ENCODE measurements at places on chromosomes 12 and 14.

DNA sequence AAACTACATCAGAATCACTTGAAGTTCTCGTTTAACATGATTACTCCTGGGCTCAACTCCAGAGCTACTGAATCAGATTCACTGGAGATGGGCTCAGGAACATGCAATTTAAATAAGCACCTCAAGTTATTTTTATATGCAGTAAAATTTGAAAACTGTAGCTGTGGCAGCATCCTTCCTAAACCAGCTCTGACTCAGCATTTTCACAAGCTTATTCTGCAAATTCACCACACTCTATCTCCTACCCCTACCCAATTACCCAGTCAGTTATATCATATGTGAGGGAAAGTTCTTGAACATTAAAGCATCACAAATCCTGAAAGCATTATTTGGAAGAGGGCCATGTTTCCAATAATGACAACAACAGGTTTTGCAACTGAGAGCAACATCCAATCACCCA, 24.2 kb upstream of the LRRC9 start:
- no peak for DNase-seq

GRCh38 chr12:81253360-81253759, 175.5 kb downstream of the ACSS3 start:
- DNase-seq: no peak

DNA sequence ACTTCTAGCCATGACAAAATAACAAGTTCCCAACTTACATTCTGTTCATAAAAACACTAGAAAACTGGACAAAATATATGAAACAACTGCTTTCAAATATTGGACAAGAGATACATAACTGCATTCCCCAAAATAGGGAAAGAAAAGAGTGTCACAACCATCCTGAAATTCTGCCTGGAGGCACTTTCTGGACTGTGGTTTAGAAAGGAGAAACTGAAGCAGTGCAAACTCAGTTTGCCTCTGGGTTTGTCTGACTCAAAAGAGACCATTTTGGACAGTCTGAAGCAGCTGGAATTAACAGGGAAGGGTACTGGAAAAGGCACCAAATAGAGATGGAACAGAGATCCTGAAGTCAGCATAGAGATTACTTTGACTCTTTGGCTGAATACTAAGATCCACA, 11.3 kb upstream of the SYT1 start:
- DNase-seq: no peak

- no peak for DNase-seq
These were observed 7.4 kb downstream of the GLIPR1L1 start for GRCh38 chr12:75341873-75342272.

DNA sequence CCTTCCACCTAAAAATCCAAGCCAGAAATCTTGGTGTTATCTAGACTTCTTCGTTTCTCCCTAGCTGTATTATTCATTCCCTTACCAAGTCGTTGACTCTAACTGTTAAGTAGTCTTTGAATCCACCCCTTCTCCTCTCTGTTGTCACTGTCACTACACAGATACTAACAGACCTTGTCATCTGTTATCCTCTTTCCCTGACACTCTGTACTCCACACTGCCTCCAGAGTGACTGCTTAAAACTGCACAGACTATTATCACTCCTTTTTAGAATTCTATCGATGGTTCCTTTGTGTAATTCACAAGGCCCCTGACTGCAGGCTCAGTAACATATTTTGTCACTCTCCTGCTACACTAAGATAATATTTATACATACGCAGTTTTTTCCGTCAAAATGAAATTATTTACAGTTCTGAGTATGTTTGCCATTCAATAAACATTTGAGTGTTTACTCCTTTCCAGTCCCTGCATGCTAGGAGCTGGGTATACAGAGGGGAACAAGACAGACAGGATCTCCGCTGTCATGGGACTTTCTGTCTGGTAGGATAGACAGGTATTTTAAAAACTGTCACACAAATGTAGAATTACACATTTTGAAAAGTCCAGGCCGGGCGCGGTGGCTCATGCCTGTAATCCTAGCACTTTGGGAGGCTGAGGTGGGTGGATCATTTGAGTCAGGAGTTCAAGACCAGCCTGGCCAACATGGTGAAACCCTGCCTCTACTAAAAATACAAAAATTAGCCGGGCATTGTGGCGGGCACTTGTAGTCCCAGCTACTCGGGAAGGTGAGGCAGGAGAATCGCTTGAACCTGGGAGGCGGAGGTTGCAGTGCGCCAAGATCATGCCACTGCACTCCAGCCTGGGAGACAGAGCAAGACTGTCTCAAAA, 3.8 kb downstream of the MARS1 start:
- no peak for DNase-seq

GRCh38 chr14:96038558-96038919, 623 bp upstream of the C14orf132 start:
- no peak for DNase-seq

GRCh38 chr14:22412926-22413411, 176.1 kb downstream of the DAD1 start:
- DNase-seq: peak; percentile 13

GRCh38 chr12:46395388-46395787, 22.8 kb upstream of the SLC38A2 start:
- no peak for DNase-seq

DNA sequence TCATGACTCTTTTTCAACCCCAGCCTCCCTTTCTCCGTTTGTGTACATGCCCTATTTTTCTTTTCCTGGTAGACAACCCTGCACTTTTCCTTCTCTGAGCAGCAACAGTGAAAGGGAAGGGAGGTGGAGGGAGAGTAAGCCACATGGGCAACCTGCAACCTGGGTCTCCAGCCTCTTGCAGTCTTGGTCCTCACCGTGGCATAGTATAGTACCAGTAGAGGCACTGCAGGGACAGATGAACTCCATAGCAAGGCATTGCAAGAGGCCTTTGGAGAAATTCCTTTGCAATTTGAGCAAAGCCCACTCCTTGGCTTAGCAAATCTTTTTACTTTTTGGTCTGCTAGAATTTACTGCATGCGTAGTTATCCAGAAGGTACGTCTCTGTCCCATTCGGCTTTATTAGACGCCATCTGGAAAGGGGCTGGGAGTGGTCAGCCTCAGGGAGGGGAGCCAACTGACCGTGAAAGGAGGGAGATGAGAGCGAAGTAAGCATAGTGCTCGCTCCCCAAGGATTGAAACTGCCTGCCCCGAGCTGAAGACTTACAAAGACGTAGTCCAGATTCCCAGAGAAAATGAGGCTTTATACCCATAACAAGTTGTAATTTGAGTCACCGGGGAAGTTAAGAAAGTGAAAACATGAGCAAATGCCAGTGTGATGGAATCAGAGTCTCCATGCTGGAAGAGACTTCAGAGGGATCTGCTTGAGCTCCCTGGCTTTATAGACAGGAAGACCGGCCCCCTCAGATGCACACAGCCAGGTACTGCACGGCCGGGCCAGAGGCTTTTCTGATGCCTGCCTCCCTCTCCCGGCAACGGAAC, 332.0 kb downstream of the CACNA1C start:
- DNase-seq: no peak

DNA sequence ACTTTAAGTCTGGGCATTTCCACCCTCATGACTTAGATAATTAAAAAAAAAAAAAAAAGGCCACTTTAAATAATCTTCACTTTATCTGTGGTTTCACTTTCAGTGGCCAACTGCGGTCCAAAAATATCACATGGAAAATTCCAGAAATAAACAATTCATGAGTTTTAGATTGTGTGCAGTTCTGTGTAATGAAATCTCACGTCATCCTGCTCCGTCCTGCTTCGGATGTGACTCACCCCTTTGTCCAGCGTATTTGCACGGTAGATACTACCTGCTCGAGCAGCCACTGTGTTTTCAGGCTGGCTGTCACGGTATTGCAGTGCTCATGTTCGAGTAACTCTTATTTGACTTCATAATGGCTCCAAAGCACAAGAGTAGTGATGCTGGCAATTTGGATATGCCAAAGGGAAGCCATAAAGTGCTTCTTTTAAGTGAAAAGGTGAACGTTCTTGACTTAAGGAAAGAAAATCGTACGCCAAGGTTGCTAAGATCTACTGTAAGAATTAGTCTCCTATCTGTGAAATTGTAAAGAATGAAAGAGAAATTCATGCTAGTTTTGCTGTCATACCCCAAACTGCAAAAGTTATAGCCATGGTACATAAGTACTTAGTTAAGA, 2.4 kb downstream of the E2F7 start:
- DNase-seq: no peak

DNA sequence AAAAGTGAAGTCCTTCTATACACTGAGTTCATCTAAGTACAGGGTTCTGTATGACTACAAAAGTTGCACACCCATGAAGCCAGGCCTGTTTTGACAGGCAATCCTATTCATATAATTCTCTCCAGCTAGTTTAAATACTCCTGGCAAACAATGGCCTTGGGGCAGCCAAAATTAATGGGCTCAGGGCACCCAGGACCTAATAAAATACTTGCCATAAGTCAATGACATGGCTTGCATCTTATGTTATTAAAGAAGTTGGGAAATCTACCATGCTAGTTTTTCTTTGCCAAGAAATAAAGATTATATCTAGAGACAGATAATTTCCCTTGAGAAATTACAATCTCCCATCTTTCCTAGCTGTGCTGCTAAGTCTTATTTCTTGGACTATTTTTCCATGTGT, 11.1 kb upstream of the TMTC1 start:
- DNase-seq: peak; percentile 40

DNA sequence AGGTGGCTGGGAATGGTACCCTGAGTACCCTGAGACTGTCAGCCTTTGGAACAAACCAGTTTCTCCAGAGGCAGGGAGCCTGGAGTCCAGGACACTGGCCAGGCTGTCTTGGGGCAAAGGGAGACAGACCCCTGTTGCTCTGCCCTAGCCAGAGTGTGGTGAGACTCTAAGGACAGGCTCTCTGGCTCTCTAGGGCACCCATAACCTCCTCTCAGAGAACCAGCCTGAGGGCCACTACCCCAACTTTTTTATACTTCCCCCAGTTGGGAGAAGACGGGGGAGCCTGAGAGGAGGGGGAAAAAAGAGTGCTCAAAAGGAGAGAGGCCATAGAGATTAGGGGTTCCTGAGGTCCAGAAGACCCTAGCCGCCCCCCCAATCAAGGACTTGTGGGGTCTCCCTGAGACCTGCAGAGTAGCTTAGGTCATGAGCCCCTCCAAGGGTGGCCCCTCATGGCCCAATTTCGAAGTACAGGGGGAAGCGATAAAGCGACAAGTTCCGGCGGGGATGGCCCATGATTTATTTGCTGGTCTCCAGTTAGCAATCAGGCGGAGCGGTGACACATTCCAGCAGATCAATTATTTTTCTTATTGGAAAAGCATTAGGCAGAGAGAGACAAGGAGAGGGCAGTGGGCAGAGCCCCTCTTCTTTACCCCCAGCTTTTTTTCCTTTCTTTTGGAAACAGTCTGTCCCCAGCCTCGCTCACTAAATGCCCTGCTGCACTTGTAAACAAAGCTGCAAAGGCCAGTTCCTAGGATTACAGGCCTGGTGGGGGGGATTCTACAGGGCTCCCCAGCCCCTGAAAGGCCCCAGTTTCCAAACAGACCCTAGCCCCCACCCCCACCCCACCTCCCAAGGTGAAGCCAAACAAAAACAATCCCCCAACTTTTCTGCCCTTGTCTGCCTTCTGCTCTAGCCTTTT, 1.5 kb downstream of the HOXC8 start:
- no peak for DNase-seq

DNA sequence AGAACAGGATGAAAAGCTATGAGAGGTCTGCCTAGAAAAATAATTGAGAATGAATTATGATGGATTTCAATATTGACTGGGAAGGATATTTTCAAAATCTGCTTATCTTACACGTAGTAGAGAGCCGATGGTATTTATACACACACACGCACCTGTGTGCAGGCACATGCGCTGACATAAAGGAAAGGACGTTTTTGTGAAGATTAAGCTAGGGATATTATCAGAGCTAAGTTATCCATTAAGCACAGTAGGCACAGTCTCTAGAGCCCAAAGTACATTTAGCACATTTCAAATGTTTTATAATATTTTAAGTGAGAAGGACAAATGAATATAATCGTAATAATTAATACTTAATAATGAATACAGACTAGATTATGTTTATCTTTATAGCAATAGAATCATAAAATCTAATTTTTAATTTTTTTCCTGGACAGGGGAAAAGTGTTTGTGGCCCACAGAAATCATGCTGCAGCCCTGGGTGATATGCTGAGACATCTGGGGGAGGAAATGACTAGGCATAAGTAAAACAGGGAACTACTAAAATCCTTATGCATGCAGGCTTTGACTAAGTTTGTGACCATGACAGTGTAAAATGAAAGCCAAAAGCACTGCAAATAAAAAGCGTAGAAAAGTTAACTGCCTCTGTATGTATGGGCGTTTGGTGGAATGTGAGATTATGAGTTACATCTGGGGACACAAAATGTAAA, 146.1 kb downstream of the KITLG start:
- DNase-seq: no peak

DNA sequence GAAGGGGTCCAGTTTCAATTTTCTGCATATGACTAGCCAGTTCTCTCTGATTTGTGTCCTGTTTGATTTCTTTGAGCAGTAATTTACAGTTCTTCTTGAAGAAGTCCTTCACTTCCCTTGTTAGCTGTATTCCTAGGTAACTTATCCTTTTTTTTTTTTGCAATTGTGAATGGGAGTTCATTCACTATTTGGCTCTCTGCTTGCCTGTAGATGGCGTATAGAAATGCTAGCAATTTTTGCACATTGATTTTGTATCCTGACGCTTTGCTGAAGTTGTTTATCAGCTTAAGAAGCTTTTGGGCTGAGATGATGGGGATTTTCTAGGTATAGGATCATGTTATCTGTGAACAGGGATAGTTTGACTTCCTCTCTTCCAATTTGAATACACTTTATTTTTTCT, 77.6 kb upstream of the NID2 start:
- no peak for DNase-seq

GRCh38 chr12:95663525-95663924, 112.2 kb upstream of the USP44 start:
- DNase-seq: no peak

DNA sequence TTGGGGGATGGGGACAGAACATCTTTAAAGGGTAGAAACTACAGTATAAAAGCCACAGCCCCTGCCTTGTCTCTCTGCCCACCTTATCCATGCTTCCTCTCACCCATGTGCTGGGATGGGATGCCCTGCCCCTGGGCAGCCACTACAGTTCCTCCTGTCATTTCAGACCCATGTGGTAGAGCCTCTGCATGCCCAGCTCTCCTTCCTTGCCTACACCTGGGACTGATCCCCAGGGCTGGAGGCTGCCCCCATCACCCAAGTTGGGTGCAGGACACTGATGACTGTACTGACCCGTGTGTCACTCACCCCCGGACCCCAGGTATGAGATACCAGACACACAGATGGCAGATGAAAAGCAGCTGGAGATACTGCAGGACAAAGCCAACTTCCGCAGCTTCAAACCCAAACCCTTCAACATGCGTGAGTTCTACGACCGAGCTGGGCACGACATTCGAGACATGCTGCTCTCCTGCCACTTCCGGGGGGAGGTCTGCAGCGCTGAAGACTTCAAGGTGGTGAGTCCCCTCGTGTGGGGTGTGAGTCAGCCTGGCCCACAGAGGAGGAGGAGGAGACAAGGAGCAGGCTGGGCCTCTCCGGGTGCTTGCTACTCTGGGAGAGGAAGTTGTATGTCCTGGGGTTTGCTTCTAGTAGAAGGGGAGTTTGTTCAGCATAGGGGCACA, 2.2 kb downstream of the ASIC1 start:
- DNase-seq: no peak

- peak; percentile 55 for DNase-seq
These were observed 1272.6 kb downstream of the AACS start for GRCh38 chr12:126337556-126338441.

- no peak for DNase-seq
These were observed 12.5 kb downstream of the GPR68 start for GRCh38 chr14:91232052-91232451.

Data from MG63 (cell line).